Ureter (tissue), 1 donor: ENCODE measurements at places on chromosomes 16 and 17.

DNA sequence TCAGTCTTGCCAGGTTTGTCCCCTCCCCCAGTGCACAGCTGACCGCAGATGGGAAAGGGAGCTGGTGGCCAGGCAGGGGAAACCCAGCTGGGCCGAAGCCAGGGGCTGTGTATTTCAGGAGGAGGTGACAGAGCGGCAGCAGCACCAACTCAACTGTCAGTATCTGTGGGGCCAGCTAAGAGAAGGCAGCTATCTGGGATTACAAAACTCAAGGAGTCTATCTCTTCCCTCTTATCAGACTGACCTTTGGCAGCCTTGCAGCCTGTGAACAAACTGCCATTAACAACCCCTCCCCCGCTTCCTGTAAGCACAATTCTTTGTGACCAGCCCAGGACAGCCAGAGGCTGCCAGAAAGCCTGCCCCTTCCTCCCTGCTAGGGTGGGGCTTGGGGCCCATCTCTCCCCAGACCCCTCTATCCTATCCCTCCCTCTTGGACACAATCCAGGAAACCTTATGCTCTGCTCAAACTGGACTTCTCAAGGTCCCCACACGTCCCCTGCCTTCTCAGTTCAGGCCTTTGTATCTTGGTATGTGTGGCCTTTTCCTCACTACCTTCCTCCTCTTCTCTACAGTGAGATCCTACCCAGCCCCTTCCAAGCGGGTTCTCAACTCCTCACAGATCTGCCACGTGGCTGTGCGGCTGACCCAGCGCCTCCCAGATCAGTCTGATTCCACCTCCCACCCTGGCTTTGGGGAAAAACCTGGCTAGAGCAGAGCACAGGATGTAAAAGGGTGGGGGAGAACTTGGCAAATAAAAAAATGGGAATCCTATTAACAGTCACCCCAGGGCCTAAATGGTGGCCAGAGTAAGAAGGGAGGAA lies 10.5 kb downstream of the ST3GAL2 start:
- peak; percentile 93 for DNase-seq

- no peak for DNase-seq
These were observed 109.9 kb downstream of the VPS53 start for GRCh38 chr17:604765-605164.

DNA sequence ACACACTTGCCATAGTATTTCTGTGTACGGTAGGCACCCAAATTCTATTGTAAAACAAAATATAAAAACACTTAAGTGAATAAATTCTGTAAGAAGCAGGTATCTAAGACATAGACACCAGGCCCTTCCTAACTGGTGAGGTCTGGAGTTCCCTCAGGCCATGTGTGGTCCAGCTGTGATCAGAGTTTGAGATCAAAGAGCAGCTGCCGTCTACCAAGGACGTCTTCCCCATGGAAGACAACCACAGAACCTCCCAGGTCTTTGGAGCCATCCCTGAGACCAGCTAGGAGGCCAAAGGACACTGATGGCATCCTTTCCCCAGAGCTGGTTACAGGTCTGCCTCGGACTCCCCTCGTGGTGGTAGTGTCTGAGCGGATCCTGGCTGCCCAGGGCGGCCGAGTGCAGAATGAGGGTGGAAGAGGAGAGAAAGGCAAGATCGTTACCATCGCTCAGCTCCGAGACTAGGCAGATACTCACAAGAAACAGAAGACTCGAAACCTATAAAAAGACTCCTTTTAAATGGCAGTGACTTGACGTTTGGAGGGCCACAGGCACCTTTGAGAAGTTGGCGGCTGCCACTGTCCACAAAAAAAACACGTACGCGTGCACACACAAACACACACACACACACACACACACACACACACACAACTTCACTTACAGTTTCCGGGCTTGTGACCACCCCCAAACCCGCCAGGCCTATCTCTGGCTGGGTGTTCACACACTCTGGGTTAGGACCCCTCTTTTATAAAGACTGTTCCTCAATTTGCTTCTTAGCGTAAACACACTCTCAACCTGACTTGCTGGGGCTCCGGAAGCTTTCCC lies 7.5 kb downstream of the TIMP2 start:
- DNase-seq = no peak

DNA sequence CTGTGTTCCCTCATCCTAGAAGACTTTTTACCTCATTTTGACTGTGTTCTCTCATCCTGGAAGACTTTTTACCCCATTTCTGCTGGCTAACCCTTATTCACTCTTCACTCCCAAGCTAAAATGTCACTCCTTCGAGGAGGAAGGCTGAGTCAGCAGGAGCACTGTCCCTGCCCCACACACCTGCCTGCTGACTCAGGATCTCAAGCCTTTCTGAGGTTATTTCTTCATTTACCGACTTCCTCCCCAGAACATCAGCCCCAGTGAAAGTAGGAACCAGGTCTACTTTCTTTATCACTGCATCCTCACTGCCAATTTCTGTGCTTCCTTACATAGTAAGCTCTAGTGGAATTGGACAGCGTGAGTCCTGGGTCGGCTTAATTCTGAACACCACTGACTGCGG lies 220.6 kb downstream of the HS3ST4 start:
- no peak for DNase-seq

DNA sequence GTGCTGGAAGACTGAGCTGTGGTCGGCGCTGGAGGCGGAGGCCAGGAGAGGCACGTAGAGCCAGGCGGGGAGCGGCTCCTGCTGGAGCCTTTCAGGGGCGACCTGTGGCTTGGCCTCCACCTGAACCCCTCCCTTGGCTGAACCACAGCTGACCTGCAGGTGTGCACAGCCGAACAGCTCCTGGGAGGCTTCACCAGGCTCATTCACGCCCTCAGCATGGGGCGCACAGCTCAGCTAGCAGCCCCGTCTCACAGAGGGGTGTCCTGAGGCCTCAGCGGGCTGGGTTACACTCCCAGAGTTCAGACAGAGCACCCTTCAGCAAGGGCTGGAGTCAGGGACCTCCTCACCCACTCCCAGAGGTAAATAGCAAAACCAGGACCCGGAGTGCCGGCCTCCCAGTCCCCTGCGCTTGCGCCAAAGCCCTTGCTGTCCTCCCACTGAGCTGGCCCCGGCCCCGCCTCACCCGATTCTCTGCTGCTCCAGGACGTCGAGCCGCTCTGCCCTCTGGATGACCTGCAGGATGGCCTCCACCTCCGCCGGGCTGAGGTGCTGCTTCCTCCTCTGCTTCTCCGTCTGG lies 31.7 kb downstream of the RPH3AL start:
- DNase-seq = no peak

GRCh38 chr17:76382803-76383545 lies 1.4 kb upstream of the SPHK1 start:
- no peak for DNase-seq

DNA sequence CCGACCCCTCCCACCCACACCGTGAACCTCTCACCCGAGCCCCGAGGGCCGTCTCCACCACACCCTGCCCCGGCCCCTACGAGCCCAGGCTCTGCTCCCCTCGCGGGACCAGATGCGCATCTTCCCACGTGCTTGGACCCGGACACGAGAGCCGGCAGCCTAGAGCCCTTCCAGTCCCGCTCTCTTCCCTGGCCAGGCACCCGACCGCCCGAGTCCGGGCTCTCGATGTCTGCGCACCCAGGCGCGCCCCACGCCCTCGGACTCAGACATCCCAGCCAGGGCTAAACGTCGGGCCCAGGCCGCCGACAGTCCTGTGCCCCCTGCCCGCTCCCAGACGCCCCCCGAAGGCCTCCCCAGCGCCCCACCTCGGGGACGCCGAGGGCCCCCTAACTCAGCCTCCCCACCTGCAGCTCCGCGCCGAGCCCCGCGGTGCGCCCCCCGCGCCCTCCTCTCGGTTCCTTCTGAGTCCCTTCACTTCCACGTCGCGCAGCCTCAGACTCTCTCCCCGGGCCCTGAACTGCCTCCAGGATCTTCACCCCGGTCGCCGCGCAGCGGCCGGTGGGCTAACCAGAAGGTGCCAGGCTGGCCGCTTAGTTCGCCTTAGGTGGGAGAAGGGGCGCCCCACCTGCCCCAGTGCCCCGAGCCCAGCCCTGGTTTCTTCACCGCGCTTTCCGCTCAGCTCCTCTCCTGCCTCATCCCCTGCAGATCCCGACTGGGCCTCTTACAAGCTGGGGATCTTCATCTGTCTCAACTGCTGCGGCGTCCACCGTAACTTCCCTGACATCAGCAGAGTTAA lies 688 bp downstream of the ADAP2 start:
- no peak for DNase-seq

- no peak for DNase-seq
These were observed 97.9 kb upstream of the CRHR1 start for GRCh38 chr17:45686250-45686649.

DNA sequence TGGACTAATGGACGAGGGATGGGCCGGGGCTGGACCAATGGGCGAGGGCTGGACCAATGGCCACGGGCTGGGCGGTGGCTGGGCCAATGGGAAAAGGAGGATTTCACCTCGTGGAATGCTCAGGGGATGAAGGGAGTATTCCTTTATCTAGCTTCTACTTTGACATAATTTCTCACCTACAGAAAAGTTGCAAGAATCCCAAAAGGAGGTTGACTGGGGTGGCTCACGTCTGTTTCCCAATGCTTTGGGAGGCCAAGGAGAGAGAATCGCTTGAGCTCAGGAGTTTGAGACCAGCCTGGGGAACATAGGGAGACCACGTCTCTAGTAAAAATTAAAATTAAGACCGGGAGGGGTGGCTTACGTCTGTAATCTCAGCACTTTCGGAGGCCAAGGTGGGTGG lies 5.7 kb upstream of the FLYWCH1 start:
- DNase-seq = no peak

DNA sequence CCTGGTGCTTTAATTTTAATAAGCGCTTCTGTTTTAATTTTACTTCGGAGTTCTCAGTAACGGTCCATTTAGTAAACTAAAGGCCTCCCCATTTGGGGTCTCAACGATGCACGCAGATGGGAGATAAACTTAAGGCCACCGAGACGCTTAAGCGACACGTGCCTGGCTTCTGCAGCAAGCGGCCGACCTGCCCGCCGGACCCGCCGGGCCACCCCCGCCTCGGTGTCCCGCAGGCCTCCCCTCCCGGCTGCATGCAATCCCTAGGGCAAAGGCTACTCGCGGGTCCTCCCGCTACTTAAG lies 592 bp downstream of the GCSH start:
- no peak for DNase-seq

DNA sequence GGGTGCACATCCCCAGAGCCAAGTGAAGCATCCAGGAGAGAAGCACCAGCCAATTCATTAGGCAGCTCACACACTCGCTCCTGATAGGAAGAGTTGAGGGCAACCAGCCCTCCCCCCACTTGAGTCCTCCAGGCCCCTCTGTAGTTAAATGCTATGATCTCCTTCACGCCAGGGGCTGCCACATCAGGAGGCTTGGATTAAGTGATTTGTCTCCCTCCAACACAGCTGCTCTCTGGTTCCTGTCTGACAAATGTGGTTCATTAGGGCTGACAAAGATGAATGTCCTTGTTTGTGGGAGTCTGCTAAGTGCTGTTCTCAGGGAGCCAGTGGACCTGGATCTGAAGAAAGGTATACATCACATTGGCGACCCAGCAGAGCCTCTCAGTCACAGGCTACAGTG lies 94.5 kb upstream of the WSCD1 start:
- DNase-seq = no peak

DNA sequence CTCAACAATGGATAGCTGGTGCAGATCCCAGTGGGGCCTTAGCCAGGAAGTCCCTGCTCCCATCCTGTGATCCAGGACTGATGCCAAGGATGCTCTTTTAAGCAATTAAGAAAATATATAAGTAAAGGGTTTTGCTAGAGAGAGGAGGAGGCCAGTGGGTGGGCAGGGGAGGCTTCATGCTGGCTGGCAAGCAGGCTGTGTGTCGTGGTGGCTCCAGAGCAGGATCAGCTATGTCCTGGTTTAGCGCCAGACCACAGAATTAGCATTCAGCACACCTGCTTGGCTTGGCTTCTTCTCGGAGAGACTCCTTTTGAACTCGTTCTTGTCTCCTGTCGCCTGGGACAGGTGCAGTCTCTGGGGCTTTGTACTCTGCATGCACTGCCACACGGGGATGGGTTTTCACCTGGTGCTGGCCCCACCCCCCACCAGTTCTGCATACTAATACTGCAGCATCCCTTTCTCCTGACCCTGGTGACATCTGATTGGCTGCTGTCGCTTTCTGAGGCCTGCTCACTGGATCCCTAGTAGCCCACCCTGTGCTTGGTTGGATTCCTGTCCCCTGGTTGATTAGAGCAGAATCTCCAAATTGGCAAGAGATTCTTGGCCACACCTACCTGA lies 66.1 kb downstream of the PLD6 start:
- DNase-seq = no peak

DNA sequence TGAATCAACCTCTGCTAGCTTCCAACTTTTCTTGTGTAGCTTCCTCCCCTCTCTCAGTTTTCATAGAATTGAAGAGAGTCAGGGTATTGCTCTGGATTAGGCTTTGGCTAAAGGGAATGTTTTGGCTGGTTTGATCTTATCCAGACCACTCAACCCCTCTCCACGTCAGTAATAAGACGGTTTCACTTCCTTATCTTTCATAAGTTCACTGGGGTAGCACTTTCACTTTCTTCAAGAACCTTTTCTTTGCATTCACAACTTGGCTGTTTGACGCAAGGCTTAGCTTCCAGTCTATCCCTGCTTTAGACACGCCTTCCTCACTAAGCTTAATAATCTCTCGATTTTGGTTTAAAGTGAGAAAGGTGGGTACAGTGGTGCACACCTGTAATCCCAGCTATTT lies 29.7 kb upstream of the OR1A2 start:
- no peak for DNase-seq

- no peak for DNase-seq
These were observed 155.1 kb downstream of the CHD9 start for GRCh38 chr16:53209877-53210276.

- DNase-seq = no peak
These were observed 37.6 kb downstream of the CBFA2T3 start for GRCh38 chr16:88939245-88939971.

GRCh38 chr17:17440938-17441675 lies 35.7 kb upstream of the MED9 start:
- no peak for DNase-seq

- DNase-seq = peak; percentile 78
These were observed 55.3 kb downstream of the WDR45B start for GRCh38 chr17:82592767-82593589.
